GM06990 (cell line): ENCODE measurements at places on chromosomes 11 and 22.

DNA sequence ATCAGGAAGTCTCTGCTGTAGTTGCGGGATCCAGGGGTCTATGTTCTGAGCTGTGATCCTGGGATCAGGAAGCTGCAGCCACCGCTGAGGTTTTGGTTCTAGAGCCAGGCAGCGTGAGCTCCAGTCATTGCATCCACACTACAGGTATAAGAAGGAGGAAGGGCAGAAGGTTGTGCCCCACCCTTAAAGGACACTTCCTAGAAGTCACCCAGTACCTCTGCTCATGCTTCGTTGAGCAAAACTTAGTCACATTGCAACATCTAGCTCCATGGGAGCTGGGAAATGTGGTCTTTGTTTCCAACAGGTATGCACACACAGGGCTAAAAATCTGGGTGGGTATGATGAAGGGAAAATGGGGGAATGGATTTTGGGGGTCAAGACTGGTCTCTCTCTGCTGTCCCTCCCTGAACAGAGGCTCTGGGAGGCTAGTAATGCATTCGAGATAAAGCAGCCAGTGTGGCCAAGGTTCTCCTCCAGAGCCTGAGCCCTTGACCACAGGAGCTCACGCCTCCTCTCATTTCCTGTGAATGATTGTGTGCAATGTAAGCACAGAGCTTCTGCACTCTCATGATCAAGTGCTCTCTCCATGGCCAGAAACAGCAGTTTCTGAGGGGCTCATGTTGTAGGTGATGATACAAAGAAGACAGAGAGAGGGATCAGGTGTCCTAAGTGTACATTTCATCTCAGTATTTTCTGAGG is 86.8 kb upstream of the OR4B1 start:
- no peak for DNase-seq

DNA sequence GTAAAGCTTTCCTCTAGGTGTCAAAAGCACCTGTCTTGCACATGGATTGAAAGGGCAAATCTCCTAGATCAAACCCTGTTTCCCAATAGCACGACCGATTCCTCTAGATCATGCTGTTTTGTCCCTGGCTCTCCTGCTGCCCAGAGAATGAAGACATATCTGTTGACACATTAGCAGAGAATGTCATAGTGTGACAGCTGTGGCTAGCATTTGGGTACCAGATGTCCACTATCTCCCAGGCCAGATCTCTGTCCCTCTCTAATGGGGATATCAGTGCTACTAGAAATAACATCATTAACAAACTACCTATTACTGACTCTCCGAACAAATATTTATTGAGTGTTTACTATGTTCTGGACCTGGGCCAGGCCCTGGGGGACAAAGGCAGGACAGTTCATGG is 72.4 kb upstream of the ISX start:
- DNase-seq: no peak

- DNase-seq: no peak
Measured at GRCh38 chr11:1445741-1446445, 40.7 kb downstream of the MOB2 start.

GRCh38 chr11:19670030-19670791 is 42.4 kb upstream of the NAV2 start:
- no peak for DNase-seq

DNA sequence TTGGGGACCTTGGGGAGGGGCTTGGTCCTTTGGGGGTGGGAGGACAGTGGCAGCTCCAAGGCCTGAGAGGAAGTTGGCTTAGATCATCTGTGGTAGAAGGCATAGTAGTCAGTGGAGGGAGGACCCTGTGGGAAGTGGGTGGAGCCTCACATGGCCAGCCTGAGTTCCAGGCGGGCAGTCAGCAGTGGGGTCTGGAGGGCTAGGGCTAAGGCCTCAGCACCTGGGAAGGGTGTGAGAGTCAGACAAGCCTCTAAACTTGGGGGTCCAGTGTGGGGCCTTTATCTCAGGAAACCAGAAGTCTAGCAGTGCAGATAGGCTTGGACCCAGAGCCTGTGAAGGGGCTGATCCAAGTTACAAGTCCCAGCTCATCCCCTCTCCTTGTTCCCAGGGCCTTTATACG is 4.0 kb downstream of the NLRX1 start:
- no peak for DNase-seq

- DNase-seq: no peak
Measured at GRCh38 chr11:96397863-96398262, 8.1 kb downstream of the JRKL start.

DNA sequence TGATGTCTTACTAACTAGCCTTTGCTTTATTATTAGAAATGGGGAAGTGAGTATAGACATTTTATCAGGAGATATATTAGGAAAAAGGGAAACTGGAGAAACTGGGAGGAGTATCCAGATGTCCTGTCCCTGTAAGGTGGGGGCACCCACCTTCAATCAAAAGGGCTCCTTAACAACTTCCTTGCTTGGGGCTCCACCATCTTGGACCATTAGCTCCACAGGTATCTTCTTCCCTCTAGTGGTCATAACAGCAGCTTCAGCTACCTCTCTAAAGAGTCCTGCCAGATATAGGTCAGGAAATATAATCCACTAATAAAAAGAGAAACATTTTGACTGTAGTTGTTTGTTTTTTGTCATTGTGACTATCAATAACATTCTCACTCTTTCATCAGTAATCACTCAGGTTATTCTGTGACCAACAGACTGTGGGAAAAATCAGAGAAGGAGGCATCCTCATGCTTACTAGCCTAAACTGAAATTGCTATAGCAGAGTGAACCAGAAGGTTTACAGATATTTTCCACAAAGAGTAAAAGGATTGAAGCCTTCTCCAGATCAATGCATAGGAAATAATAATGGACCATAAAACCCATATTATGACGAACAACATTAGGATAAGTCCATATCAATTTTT is 10.4 kb downstream of the OR51B4 start:
- no peak for DNase-seq

GRCh38 chr11:84564180-84564866 is 1062.8 kb downstream of the DLG2 start:
- no peak for DNase-seq

- DNase-seq: no peak
Measured at GRCh38 chr11:124122123-124122522, 6.9 kb downstream of the VWA5A start.

DNA sequence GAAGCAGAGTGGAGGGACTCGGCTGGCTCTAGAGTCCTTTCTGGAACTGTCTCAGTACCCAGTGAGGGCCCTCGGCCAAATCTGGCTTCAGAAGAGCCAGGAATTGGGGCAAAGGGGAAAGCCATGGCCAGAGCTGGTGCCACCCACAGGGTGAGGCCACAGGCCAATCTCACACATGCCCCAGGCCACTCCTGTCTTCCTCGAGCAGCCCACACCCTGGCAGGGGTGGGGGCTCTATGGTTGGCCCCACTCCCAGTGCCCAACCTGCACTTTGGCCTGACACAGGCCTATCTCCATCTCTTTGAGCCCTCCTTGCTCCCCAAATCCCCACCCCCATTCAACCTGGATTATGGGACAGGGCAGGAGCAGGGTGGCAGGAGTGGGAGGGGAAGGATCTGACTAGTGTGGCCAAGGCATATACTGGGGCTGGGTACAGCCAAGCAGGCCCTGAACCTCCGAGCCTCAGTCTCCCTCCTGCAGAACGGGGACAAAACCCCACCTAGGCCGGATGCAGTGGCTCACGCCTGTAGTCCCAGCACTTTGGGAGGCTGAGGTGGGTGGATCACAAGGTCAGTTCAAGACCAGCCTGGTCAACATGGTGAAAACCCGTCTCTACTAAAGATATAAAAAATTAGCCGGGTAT is 6.9 kb downstream of the TST start:
- no peak for DNase-seq

DNA sequence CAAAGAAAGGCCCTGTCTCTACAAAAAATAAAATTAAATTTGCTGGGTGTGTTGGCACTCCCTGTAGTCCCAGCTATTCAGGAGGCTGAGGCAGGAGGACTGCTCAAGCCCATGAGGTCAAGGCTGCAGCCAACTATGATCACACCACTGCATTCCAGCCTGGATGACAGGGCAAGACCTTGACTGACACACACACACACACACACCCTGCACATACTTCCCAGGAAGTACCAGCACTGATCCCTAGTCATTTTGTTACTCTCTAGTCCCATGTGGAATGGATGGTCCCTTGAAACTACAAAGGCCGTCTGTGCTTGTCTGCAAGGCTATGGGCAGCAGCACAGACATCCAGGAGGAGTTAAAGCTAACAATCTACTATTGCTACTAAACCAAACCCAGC is 59.7 kb upstream of the CYP2D6 start:
- no peak for DNase-seq

DNA sequence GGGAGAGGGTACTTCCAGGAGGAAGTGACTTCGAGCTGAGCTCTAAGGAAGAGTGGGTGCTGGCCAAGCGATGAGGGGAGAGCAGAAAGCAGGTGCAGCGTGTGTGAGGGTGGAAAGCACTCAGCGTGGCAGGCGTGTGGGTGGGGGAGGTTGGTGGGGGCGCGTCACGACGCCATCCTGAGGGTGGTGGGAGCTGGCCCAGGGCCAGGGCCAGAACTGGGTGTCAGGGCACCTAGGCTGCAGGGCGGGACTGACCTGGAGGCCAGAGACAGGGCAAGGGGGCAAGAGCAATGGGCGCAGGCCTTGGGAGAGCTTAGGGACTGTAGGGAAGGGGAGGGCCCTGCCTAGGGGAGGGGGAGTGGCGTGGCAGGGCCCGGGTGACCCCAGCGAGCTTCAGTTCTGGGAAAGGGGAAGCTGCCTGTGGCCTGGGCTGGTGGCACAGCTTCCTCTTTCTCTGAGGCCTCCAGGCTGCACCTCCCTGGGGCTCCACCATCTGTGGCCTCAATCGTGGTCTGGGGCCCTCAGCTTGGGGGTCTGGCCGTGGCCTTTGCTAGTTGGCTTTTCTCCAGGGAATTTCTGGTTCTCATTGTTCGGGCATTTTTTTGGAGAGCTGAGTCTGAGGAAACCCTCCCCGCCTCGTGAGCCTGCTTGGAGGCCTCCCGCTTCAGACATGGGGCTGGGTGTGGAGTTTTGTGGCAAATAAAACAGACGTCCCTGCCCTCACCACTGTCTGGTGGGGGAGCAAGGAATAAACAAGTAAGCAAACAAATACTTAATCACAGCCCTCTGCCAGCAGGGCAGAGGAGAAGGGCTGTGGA is 8.9 kb downstream of the RELT start:
- peak; percentile 84 for DNase-seq

DNA sequence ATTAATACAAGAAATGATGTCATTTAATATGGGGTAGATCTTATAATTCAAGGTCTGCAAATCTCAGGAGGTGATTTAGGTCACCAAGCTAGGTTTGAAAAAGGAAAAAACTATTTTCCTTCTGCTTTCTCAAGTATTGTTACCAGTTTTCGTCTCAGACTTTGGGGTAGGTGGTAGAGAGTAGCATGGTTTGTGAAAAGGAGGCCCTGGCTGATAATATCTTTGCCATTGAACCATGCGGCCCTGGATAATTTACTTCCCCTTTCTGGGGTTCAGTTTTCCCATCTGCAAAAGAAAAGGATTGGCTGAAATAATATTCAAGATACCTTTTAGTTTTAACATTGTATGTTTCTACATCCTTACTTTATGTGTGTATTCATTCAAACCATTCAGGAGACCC is 92.1 kb downstream of the WNT11 start:
- no peak for DNase-seq

GRCh38 chr11:36631774-36632173 is 33.7 kb upstream of the RAG2 start:
- DNase-seq: peak; percentile 15

DNA sequence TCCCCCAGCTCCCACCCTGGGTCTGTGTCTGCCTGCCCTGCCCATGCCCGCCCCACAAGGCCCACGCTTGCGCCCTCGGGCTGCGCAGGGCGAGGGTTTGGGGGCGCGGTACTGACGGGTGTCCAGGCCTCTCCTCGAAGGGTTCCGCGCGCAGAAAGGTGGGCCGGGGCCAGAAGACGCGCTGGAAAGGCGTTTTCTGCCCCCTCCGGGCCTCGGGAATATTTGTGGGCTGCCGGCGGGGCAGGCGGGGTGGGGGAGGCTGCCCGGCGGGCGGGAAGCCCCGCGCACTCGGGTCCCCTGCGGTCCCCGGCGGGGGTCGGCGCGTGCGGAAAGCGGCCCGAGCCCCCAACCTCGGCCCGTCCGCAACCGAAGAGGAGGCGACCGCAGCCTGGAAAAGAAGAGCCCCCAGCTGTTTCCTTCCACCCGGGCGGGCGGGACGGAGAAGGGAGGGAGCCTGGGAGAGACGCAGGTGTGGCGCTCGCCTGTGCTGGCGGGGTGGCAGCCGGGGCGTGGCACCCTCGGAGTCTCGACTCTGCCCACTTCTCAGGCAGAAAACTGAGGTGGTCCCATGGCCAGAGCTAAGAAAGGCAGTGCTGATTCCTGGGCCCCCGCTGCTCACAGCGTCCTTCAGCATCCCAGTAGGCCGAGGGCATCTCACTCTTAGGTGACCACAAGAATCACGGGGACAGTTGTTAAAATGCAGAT is 59.0 kb downstream of the THAP12 start:
- DNase-seq: no peak

DNA sequence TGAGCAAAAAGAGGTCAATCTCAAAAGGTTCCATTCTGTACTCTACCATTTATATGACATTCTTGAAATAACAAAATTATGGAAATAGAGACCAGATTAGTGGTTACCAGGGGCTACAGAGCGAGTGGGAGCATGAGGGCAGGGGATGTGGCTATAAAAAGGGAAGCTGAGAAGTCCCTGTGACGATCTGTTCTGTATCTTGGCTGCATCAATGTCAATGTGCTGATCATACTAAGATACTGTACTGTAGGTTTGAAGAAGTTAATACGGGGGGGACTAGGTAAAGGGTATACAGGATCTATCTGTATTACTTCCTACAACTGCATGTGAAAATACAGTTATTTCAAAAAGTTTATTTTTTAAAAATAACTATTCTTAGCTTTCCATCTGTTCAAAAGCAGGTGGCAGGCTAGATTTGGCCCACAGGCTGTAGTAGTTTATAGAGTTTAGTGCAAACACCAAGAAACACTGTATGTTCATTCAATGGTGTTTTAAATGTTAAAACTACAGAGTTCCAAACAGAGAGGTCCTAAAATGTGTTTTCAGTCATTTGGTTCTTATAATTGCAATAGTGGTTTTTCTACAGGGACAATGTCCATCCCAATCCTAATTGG is 78.2 kb downstream of the SMCO4 start:
- DNase-seq: no peak
